ENCODE measurements at places on chromosomes 11 and 22. TPM values are rescaled to one million over a fixed set of nuclear protein-coding genes. Genes with fewer than 3 reads are reported as not detected.

GRCh38 chr11:113085446-113085845, 124.2 kb downstream of the NCAM1 start:
- no peaks in the 10 kb centered on the region for H3K36me3 ChIP-seq
- H3K27me3 ChIP-seq = no peaks in the 10 kb centered on the region
- H3K4me3 ChIP-seq = no peak overlapping the region
- DNase-seq = no peak
- H3K27ac ChIP-seq = no peak overlapping the region
- H3K4me1 ChIP-seq = no peaks in the 10 kb centered on the region

DNA sequence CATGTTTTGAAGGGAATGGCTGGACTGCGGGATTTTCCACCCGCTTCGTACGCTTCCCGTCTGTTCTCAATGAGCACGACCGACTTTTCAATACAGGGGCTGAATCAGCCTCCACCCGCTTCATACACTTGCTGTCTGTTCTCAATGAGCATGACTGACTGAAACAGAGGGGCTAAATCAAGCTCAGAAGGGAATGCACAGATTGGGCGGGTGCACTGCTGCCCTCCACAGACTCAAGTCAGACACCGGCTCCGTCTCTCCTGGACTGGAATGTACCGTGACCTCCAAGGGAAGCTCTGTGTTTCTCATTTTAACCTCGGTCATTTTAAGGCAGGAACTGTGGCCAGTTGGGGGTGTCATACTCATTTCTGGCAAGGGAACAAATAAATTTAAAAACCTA, 48.5 kb downstream of the BRD1 start:
- no peak overlapping the region for H3K27ac ChIP-seq
- H3K27me3 ChIP-seq = no peaks in the 10 kb centered on the region
- peaks cover 31% of the 10 kb centered on the region for H3K36me3 ChIP-seq
- no peak overlapping the region for H3K4me3 ChIP-seq
- DNase-seq = no peak
- no peaks in the 10 kb centered on the region for H3K4me1 ChIP-seq

Gene CRYBB3
- not detected for polyA plus RNA-seq

Gene FGF19
- polyA plus RNA-seq = not detected

DNA sequence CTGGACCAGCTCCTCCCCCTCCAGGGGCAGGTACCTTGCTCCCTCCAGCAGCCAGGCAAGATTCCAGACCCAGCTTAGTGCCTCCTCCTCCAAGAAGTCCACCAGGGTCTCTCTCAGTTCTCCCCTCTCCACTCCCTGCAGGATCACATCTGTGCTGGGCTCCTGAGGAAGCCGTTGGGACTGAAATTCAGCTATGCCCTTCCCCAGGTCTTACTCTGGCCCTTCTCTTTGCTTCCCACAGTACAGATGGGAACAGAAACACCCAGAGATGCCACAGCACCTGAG, 14.6 kb downstream of the WNT7B start:
- no peaks in the 10 kb centered on the region for H3K36me3 ChIP-seq
- no peaks in the 10 kb centered on the region for H3K4me1 ChIP-seq
- no peak overlapping the region for H3K4me3 ChIP-seq

DNA sequence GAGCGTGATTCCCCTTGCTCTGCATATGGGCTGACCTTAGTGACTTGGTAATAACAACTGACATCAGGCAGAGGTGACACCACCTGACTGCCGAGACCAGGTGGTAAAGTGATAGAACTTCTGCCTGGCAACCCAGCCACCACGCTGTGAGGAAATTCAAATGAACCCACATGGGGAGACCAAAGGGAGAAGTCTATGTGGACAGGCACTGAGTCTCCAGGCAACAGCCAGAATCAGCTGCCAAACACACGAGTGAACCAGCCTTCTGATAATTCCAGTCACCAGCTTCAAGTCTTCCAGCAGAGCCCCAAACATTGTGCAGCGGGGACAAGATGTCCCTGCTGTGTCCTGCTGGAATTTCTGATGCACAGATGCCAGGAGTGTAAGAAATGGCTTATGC, 29.7 kb downstream of the SPATA19 start:
- no peak overlapping the region for H3K27ac ChIP-seq
- H3K4me3 ChIP-seq = no peak overlapping the region
- H3K27me3 ChIP-seq = no peaks in the 10 kb centered on the region
- no peak for DNase-seq

DNA sequence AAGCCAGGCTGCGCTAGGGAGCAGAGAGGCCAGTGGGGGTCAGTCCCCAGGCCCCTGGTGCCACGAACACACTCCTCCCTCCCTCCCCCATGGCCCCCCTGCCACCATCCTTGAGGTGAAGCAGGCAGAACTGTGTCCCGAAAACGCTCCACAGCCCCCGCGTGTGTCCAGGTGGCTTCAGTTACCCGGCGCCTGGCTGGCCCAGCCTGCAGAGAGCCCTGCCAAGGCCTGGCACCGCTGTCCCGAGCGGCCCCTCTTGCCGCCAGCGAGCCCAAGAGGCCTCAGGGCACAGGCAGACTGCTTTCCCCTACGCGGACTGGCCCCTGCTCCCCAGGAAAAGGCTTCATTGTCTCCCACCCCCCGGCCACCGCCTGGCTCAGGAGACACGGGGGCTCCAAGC, 27.7 kb downstream of the CDKN1C start:
- no peak overlapping the region for H3K4me3 ChIP-seq
- H3K27ac ChIP-seq = no peak overlapping the region
- no peak for DNase-seq
- peaks cover 9% of the 10 kb centered on the region for H3K27me3 ChIP-seq
- H3K36me3 ChIP-seq = no peaks in the 10 kb centered on the region

Gene SYT13
- not detected for polyA plus RNA-seq

Gene CYTH4
- polyA plus RNA-seq = 0.12 TPM

GRCh38 chr11:112421879-112422278, 161.2 kb upstream of the PLET1 start:
- no peak overlapping the region for H3K27ac ChIP-seq
- no peak overlapping the region for H3K4me3 ChIP-seq
- H3K4me1 ChIP-seq = no peaks in the 10 kb centered on the region
- no peaks in the 10 kb centered on the region for H3K27me3 ChIP-seq
- H3K36me3 ChIP-seq = no peaks in the 10 kb centered on the region
- DNase-seq = no peak

DNA sequence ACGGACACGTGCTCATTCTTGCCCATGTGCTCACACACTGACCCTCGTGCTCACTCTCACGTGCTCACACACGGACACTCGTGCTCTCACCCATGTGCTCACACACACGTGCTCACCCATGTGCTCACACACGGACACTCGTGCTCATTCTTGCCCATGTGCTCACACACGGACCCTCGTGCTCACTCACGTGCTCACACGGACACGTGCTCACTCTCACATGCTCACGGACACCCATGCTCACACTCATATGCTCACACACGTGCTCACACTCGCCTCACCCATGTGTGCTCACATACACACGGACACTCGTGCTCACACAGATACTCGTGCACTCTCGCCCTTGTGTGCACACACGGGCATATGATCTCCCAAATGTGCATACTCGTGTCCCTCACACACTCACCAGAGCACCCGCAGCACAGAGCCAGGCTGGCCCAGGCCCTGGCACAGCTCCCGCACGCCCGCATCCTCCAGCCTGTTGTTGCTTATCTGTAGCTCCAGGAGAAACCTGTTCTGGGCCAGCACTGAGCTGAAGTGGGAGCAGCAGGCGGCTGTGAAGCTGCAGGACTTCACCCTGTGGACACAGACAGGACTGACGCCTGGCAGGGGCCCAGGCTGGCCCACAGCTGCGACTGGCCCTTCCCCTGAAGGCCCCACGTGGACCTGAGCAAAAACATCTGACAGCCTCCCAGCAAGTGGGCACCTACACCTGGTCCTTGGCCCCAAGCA, 9.3 kb downstream of the RNH1 start:
- no peak for DNase-seq
- H3K36me3 ChIP-seq = peaks cover 61% of the 10 kb centered on the region
- no peak overlapping the region for H3K27ac ChIP-seq

- DNase-seq = no peak
- no peaks in the 10 kb centered on the region for H3K36me3 ChIP-seq
- H3K4me1 ChIP-seq = no peaks in the 10 kb centered on the region
- no peak overlapping the region for H3K4me3 ChIP-seq
These were observed 68.2 kb upstream of the NECTIN1 start for GRCh38 chr11:119797123-119797611.

Gene UCP3
- 0.18 TPM for polyA plus RNA-seq

- no peak for DNase-seq
- no peaks in the 10 kb centered on the region for H3K36me3 ChIP-seq
- H3K4me1 ChIP-seq = no peaks in the 10 kb centered on the region
These were observed 102.3 kb upstream of the OR5AK2 start for GRCh38 chr11:56886455-56886854.

DNA sequence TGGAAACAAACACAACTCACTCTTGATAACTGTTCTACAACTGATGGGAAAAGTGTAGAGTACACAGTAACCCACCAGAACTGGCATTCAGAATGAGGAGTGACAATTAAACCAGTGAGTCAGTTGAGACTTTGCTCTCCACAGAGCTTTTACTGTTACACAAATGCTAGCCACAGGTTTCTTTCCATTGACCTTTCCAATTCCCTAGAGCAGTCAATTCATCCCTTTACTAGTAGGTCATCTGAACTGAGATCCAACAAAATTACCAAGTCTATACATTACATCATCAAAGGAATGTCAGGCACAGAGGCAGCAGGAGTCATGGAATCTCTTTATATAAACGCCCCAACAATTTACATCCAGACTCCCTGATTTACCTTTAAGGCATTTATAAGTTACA, 65.9 kb downstream of the PHF21A start:
- H3K4me1 ChIP-seq = peaks cover under 1% of the 10 kb centered on the region
- no peak overlapping the region for H3K27ac ChIP-seq
- H3K4me3 ChIP-seq = no peak overlapping the region
- H3K27me3 ChIP-seq = no peaks in the 10 kb centered on the region
- DNase-seq = peak; percentile 76
- H3K36me3 ChIP-seq = no peaks in the 10 kb centered on the region

- H3K36me3 ChIP-seq = no peaks in the 10 kb centered on the region
- H3K27me3 ChIP-seq = no peaks in the 10 kb centered on the region
- H3K4me3 ChIP-seq = no peak overlapping the region
These were observed 85.0 kb downstream of the CHST1 start for GRCh38 chr11:45580399-45580798.

- no peaks in the 10 kb centered on the region for H3K36me3 ChIP-seq
- no peaks in the 10 kb centered on the region for H3K27me3 ChIP-seq
- DNase-seq = no peak
- H3K4me1 ChIP-seq = no peaks in the 10 kb centered on the region
- H3K27ac ChIP-seq = no peak overlapping the region
These were observed 133.2 kb downstream of the DSCAML1 start for GRCh38 chr11:117663821-117664220.

GRCh38 chr11:10793470-10794255, 15.1 kb downstream of the EIF4G2 start:
- no peaks in the 10 kb centered on the region for H3K4me1 ChIP-seq
- no peak overlapping the region for H3K27ac ChIP-seq
- H3K4me3 ChIP-seq = no peak overlapping the region
- peaks cover 6% of the 10 kb centered on the region for H3K36me3 ChIP-seq
- no peak for DNase-seq
- H3K27me3 ChIP-seq = no peaks in the 10 kb centered on the region

- H3K27me3 ChIP-seq = no peaks in the 10 kb centered on the region
- peak overlapping the region; percentile 88 for H3K27ac ChIP-seq
- peak; percentile 83 for DNase-seq
- peak overlapping the region; percentile 80 for H3K4me3 ChIP-seq
- H3K4me1 ChIP-seq = peaks cover 33% of the 10 kb centered on the region
These were observed 1.9 kb downstream of the CD151 start for GRCh38 chr11:834371-835316.

Gene P4HA3
- 2.2 TPM for polyA plus RNA-seq

DNA sequence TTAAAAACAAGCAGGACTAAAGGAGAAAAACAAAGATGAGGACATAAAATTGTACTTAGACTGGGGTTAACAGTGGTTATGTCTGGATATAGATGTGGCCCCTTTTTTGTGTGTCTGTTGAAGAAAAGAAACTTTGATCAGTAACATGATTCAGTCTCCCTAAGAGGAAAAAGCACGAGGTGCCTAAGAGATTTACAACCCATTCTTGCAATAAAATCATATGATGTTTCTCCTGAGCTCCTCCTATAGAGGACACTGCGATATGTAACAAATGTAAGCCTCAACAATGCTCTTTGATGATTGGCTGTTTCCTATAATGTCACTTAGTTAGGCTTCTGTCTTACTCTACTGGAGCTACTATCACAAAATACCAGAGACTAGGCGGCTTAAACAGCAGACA, 77.9 kb downstream of the FBXO7 start:
- H3K36me3 ChIP-seq = no peaks in the 10 kb centered on the region
- no peaks in the 10 kb centered on the region for H3K27me3 ChIP-seq
- DNase-seq = no peak
- no peak overlapping the region for H3K27ac ChIP-seq
- H3K4me1 ChIP-seq = peaks cover 2% of the 10 kb centered on the region

DNA sequence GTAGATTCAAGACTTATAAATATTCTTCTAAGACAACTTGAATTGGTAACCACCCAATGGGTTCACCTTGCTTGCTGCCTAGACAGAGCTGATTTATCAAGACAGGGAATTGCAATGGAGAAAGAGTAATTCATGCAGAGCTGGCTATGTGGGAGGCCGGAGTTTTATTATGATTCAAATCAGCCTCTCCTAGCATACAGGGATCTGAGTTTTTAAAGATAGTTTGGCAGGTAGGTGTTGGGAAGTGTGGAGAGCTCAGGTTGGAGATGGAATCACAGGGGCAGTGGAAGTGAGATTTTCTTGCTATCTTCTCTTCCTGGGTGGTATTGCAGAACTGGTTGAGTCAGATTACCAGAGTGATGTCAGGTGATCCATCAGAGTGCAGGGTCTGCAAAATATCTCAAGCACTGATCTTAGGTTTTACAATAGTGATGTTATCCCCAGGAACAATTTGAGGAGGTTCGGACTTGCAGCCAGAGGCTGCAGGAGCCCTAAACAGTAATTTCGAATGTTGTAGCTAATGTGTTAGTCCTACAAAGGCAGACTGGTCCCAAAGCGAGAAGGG, 1448.6 kb upstream of the RAG2 start:
- no peaks in the 10 kb centered on the region for H3K27me3 ChIP-seq
- no peaks in the 10 kb centered on the region for H3K4me1 ChIP-seq
- DNase-seq = no peak
- H3K27ac ChIP-seq = no peak overlapping the region
- H3K36me3 ChIP-seq = no peaks in the 10 kb centered on the region

DNA sequence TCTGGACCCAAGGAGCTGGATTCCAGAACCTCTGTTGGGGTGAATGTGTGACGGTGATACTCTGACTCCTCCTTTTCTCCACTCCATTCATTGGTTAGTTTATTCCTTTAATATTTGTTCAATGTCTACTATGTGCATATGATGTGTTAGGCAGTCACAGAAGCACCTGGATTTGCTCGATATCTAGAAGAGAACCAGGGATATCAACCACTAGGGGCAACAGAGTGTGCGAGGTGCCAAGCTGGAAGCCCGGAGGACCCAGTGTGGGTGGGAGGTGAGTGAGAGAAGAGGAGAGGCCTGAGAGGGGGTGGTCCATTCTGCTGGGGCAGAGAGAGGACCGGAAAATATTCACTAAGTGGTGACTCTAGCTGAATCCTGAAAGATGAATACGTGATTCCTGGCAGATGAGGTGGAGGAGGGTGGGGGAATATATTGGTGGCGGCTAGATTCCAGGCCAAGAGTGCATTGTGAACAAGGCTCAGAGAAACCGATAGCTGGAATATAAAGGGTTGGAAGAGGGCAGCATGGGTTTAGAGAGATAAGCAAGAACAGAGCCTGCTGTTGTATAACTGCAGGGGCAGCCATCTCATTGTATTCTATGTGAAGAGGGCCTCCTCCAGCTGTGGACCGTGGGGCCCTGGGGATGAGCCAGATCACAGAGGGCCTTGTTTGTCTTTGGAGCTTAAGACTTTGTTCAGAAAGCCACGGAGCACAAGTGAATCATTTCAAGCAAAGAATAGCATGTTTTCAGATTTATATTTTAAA, 6.9 kb upstream of the TIMP3 start:
- no peak overlapping the region for H3K4me3 ChIP-seq
- H3K4me1 ChIP-seq = peaks cover 5% of the 10 kb centered on the region
- peak; percentile 50 for DNase-seq
- H3K27me3 ChIP-seq = no peaks in the 10 kb centered on the region
- H3K36me3 ChIP-seq = no peaks in the 10 kb centered on the region

All from fibroblast of lung (primary cell).